Upper lobe of right lung (tissue), 1 donor: ENCODE measurements at places on chromosomes 5 and 9. TPM values are rescaled to one million over a fixed set of nuclear protein-coding genes. Genes with fewer than 3 reads are reported as not detected.

Gene ECM2
- 13.8 TPM for total RNA-seq

Gene ARID3C
- not detected for total RNA-seq

Gene SPATA31E1
- total RNA-seq: not detected

Gene GPX3
- 1,259 TPM for total RNA-seq

DNA sequence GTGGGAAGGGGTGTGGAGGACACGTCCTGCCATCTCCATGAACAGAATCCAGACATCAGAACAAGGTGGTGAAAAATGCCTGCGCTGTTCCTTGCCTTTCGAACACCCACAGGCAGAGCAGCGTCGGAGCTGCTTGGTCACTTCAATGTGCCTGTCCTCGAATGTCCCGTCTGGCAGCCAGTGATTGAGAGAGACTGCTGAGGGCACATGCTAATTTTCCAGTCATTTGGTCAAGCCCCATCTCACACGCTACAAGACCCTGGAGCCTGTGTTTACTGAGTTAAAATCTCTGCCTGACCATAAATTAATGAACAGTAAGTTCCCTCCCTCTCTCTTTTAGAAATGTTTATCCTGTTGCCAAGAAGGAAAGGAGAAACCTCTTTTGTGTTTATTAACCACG lies 149.3 kb downstream of the NTRK2 start:
- no peak overlapping the region for H3K27ac ChIP-seq
- no peaks in the 10 kb centered on the region for H3K36me3 ChIP-seq
- no peak for DNase-seq

DNA sequence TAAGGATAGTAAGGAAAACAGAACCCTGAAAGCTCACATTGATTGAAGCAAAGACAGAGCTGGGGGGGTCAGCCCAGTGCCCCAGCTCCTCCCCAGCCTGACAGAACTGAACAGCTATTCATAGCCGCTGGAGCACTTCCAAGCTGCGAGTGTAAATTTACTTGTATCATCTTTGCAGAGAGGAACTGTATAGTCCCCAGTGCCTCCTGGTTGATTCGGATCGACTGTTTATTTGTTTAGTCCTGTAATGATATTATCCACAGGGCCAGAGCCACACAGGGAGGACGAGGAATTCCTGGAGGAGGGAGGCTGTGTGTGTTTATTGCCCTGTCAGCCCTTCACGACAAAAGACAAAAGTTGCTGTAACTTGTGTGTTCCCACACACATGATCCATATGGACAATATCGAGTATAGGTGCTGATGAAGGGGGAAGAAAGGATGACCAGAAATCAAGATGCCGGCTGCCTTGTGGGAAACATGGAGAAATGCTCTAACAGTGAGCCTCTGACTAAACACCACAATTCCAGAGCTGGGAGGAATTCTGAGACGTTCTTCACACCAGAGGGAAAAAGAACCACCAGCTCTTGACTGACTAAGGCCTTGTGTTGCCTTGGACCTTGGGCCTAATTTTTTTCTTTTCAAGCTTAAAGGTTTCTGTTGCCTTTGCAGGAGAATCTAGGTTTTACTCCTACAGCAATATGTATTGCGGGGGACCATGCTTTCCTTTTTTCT lies 31.1 kb downstream of the FOXD1 start:
- no peak overlapping the region for H3K4me3 ChIP-seq
- no peak for DNase-seq
- H3K4me1 ChIP-seq: peaks cover 11% of the 10 kb centered on the region
- peaks cover 91% of the 10 kb centered on the region for H3K27me3 ChIP-seq

DNA sequence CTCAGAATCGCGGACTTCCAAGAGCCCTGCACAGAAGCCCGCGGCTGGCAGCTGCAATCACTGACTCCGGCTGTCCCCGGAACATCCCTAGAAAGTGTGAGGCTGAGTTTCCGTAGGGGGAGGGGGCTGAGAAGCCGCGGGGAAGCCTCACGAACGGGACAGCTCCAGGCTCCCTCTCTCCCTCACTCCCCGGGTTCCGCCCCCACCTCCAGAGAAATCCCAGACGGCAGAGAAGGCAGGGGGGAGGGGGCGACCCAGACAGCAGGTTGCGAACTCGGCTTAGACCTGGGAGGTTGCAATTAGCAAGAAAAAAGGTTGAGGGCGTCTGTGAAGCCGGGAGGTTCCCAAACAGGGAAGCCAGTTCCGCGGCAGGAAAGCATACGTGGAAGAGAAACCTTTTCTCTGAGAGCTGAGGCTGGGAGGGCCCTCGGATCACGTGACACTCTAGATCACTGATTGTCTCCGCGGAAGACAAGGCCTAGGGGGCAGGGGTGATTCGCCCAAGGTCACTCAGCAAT lies 73.8 kb upstream of the CPLX2 start:
- H3K27ac ChIP-seq: no peak overlapping the region
- peaks cover 8% of the 10 kb centered on the region for H3K4me1 ChIP-seq
- no peak overlapping the region for H3K4me3 ChIP-seq

DNA sequence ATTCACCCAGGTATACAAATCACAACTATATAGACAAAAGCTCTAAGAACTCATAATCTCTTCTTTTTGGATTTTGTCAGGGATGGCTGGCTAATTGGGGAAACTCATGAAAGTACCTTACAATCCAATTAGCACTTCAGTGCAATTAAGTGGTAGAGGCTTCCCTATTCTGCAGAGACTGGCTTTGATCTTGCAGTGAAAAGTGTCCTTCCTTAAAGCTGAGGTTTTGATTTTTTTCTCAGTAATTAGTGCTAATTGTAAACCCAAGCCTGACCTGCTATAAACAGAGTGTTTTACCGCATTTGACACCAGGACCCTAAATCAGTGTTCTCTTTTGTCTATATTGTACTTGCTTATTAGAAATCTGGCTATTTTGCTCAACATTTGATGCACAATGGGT lies 294.0 kb upstream of the EFNA5 start:
- H3K36me3 ChIP-seq: no peaks in the 10 kb centered on the region
- no peaks in the 10 kb centered on the region for H3K4me1 ChIP-seq
- H3K27ac ChIP-seq: no peak overlapping the region
- no peak overlapping the region for H3K4me3 ChIP-seq
- DNase-seq: no peak
- no peaks in the 10 kb centered on the region for H3K27me3 ChIP-seq

DNA sequence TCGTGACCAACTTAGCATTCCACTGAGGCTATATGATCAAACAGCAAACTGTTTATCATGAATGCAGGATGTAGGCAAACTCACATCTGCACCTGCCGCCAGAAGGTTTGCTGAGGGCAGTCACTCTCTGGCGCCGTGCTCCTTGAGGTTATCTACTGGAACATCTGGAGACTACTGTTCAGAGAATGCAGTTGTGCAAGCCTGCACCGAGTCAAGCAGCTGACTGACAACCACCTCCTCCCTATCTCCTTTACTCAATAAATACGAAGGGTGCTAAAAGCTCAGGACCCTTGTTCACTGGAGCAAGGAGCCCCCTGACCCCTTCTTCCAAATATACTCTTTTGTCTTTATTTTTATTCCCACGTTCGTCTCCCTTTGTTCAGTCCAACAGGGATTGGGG lies 27.1 kb downstream of the CCDC125 start:
- no peak overlapping the region for H3K27ac ChIP-seq
- H3K27me3 ChIP-seq: no peaks in the 10 kb centered on the region
- H3K36me3 ChIP-seq: peaks cover 13% of the 10 kb centered on the region
- no peak for DNase-seq

GRCh38 chr5:81045389-81045807 lies 85.2 kb downstream of the RASGRF2 start:
- no peaks in the 10 kb centered on the region for H3K27me3 ChIP-seq
- no peaks in the 10 kb centered on the region for H3K4me1 ChIP-seq
- H3K36me3 ChIP-seq: no peaks in the 10 kb centered on the region

- no peaks in the 10 kb centered on the region for H3K4me1 ChIP-seq
- no peak for DNase-seq
- H3K27me3 ChIP-seq: no peaks in the 10 kb centered on the region
- H3K4me3 ChIP-seq: no peak overlapping the region
- H3K36me3 ChIP-seq: no peaks in the 10 kb centered on the region
- H3K27ac ChIP-seq: no peak overlapping the region
Observed at GRCh38 chr9:81182431-81182830, 506.9 kb downstream of the TLE1 start.

DNA sequence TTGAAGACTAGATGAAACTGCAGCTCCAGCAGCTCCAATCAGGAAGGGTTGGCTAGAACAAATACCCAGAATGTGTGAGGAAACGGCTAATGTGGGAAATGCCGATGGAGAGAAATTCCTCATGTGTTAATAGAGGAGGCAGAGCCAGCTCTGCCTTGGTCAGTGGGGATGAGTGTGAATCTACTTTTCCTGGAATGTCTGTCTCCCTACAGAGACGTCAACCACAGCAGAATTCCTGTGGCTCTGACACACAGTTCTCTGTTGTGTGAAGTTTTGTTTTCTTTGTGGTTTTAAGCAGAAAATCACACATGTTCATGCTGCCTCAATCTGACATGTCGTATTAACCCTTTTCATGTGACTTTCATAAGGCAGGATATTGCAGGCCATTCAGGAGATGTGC lies 476.6 kb upstream of the WWC1 start:
- H3K36me3 ChIP-seq: no peaks in the 10 kb centered on the region
- H3K4me3 ChIP-seq: no peak overlapping the region
- no peak overlapping the region for H3K27ac ChIP-seq
- H3K27me3 ChIP-seq: no peaks in the 10 kb centered on the region
- no peaks in the 10 kb centered on the region for H3K4me1 ChIP-seq

DNA sequence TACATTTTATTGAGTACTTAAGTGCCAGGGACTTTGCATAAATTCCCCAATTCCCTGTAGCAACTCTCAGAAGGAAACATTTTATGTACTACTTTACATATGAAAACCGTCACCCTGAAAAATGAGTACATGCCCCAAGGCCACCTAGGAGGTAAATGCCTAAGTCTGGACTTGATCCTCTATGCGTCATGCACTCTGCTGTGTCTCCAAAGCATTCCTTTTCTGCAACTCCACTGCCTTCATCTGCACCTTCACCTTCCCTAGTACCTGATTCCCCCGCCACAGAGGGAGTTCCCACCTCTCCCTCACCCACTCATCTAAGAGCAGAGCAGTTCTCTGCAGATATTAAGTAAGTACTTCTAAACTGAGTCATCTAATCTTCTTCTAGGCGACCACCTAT lies 75.2 kb upstream of the HRH2 start:
- H3K4me3 ChIP-seq: no peak overlapping the region
- no peaks in the 10 kb centered on the region for H3K36me3 ChIP-seq
- H3K27ac ChIP-seq: no peak overlapping the region

DNA sequence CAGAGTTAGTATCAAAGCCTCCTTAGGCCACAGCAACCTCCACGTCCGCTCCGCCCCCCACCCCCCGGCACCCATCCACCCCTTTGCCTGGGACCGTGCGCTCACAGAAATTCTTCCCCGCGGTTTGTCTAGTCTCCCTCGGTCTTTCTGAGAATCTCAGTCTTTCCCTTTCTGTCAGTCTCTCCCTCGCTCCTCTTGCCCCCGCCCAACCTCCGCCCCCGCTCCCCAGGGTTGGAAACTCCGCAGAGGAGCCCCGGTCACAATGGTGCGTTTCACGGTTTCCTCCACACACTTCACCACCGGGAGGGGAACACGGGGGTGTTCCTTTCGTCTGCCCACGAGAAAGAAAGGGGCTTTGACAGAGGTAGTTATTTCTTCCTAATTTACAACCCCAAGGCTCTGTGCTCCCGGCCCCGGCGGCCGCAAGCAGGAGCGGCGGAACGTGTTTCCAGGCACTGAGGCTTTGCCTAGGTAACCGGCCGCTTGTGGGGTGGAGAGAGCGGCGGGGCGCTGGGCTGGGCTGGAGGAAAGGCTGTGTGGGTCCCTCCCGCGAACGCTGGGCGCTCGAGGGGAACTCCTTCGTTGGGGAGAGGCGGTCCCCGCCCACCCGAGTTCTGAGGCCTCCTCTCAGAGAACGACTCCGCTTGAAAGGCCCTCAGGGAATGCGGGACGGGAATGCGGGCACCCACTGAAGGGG lies 2.1 kb downstream of the NR4A3 start:
- H3K27me3 ChIP-seq: peaks cover 48% of the 10 kb centered on the region
- no peak overlapping the region for H3K27ac ChIP-seq
- peak overlapping the region; percentile 71 for H3K4me3 ChIP-seq
- H3K4me1 ChIP-seq: peaks cover 35% of the 10 kb centered on the region

DNA sequence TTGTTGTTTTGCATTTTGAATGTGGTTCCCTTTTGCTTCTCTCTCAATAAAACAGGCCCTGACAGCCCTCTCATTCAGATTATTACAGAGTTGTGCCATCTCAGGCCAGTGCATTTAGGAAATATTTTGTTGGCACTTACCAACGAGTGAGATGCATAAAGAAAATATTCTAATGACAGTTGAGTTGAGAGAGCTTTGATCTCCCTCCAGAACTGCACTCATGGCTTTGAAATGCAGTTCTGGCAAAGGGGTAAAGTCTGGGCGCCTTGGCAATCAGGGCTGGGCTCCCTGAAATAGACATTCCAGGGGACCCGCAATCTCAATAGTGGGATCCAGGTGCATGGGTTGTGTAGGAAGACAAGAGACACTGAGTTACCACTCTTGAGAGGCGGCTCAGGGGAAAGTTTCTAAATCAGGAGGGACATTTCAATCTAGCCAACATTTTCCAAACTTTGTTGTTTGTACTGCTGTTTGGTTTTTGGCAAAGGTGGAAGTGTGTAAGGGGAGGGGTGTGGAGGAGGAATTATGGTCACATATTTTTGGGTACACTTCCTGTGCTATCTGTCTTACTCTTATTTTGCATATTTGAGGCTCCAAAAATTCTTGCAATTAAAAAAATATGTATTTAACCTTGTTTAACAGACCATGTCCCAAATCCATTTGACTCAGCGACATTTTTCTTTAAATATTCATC lies 48.8 kb downstream of the PAPPA start:
- H3K4me1 ChIP-seq: no peaks in the 10 kb centered on the region
- no peak overlapping the region for H3K4me3 ChIP-seq
- no peak overlapping the region for H3K27ac ChIP-seq
